ENCODE measurements at places on chromosomes 4 and X.
A peak's percentile ranks its signal among the peaks of the same experiment; 100 is the strongest.

GRCh38 chr4:182245541-182246215, 2.5 kb downstream of the TENM3 start:
- DNase-seq = no peak

GRCh38 chr4:110514889-110515479, 39.0 kb downstream of the ENPEP start:
- DNase-seq = no peak

- DNase-seq = no peak
Measured at GRCh38 chrX:16826207-16826606, 39.9 kb downstream of the TXLNG start.

GRCh38 chr4:42942216-42942615, 49.7 kb downstream of the GRXCR1 start:
- no peak for DNase-seq

- no peak for DNase-seq
Measured at GRCh38 chr4:141812158-141812557, 175.8 kb downstream of the IL15 start.

DNA sequence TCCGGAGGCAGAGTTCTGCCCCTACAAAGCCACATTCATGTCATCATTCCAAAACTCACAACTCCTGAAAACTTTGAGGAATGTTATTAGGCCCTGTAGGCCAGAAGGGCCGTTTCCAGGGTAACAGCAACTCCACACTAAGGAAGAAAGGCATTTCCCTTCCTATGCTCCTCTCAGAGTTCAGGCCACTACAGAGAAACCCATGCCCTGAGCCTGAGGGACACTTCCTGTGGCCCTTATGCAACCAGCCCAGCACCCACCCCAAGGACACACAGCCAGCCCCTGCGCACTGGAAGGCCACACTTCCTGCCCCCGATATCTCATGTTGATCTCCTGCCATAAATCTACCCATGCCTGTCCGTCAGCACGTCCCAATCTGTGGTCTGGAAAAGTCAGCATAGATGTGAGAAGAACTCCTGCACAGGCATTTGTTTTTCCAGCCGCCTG, 289.3 kb downstream of the BCOR start:
- DNase-seq = peak; percentile 87

- DNase-seq = no peak
Measured at GRCh38 chr4:98746530-98746929, 88.1 kb upstream of the TSPAN5 start.

GRCh38 chr4:148651991-148652390, 209.8 kb upstream of the NR3C2 start:
- DNase-seq = no peak

DNA sequence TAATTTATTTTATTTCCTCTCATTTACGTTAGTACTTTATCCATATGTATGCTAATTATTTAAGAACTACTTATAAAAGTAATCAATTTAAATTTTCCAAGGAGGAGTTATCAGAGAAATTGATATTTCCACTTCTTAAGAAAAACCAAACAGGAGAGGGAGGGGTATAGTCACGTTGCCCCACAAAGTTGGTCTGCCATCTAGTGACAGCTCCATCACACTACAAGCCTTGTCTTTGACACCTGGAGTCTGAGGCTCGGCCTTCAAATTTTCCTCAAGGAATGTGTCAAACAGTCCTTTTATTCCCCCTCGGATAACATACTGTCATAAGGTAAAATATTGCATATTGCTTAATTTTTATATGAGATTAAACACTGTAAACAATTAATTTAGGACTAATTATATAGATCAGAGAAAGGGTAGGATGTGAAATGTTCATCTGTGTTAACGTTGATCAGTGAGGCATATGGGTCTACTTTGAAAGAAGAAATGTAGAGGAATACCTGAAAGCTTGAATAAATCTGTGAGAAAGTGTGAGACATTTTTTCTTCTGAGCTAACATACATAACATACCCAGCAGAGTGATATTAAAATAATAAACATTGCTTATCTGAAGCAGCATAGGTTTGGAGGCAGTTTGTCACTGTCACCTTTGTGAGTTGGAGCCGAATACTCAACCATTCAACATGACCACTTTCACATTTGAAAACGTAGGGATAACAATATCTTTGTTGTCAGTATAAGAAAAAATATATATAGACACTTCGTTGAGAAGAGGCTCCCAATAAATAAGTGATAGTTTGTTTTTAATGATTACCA, 114.4 kb downstream of the GLRA3 start:
- DNase-seq = no peak

GRCh38 chr4:113673450-113673849, 88.1 kb downstream of the CAMK2D start:
- no peak for DNase-seq

DNA sequence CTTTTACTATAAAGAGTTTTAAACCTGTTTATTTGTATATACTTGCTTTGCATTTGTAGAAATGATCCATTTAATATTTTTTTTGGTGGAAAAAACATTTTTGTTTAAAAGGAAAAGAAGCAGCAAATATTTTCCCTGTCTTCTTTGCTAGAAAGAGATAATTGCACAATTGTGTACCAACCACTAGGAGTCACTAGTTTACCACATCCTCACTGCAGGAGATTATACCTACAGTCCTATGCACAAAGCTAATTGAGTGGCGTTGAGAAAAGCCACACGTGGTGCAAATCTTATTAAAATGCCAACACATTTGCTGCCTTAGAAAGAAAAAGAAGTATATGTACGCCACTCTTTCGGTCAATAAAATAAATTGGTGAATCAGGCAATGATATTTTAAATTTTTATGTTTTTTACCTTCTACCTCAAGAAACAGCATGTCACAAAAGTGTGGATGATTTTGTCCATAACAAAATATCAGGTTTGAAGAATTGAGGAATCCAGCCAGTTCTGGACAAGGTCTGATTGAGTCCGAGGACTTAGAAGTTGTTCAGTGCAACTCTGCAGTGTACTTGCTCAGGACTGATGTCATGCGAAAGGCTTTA, 102.9 kb downstream of the GRXCR1 start:
- DNase-seq = peak; percentile 0

- peak; percentile 8 for DNase-seq
Measured at GRCh38 chr4:171846232-171846631, 33.0 kb downstream of the GALNTL6 start.

DNA sequence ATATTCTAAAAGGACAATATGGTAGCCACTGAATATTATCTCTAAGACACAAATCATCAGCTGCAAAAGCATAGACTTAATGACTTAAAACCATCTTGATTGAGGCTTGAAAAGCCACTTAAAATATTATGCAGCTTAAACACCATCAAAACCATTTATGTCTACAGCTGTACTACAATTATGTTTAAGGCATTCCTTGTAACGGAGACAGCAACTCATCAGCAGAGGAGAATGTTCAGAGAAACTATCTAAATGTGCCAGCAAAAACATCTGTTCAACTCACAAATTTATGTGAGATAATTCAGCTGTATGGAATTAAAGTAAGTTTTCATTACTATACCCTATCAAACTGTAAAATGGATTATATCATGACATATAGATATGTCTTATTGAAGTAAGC, 147.9 kb upstream of the CTSO start:
- no peak for DNase-seq

- DNase-seq = no peak
Measured at GRCh38 chr4:55488716-55489115, 58.0 kb downstream of the CLOCK start.

DNA sequence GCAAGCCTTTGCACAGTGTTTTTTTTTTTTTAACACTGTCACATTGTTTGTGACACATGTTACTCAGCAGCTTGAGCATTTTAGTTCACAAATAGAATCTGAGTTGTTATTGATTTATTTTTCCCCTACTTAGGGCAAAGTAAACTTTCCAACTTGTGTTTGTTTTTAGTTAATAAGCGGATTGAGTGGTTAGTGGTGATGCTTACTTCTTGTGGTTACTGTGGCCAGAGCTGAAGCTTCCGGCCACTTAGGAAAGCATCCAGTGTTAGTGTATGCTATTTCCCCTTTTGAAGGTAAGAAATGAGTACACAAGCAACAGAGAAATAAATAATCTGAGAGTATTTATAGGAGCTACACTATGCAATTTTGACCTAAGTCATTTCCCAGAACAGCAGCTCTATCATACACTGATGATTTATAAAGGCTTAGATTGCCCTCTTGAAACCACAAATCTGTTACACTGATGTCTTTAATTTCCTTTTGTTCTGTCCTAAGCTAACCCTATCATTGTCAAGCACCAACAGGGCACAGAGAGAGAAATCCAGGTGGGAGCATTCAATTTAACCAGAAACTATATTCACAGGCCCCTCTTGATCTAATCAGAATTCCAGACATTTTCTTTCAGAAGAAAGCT, 2464.6 kb downstream of the PCDH7 start:
- DNase-seq = no peak

DNA sequence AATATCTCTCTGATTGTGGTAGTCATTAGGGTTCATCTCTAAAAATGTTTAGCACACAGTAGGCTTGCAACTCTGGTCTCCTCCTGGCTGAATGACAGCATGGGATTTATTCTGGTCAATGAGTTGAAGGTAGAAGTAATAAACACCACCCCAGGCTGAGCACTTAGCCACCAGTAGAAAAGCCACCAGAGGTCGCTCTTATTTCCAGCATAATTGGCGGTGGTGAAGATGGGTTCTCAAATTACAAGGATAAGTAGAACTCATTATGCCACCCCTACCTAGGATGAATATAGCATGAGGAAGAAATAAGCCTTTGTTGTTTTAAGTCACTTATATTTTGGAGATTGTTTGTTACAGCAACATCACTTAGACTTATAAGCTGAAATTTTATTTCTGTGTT, 302.7 kb downstream of the GPM6A start:
- DNase-seq = no peak

DNA sequence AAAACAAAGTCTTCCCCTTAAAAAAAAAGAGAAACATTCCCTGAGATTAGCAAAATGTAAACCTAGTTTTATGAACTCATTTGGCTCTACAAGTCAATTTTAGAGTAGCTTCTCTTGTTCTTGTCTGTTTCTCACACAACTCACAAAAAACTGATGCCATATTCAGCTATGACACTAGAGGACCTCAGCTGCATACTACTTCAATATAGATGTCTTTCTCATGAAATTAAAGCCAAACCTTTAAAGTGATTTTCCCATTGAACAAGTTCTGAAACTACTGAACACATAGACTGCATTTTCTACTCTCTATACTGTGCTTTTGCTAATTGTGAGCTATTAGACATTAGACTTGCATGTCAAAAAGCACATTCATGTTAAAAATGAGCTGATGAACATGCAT, 49.8 kb downstream of the TBCK start:
- DNase-seq = peak; percentile 31

GRCh38 chr4:92969650-92970379, 666.0 kb downstream of the GRID2 start:
- DNase-seq = peak; percentile 87

- DNase-seq = no peak
Measured at GRCh38 chr4:140240237-140240636, 86.3 kb upstream of the MAML3 start.

DNA sequence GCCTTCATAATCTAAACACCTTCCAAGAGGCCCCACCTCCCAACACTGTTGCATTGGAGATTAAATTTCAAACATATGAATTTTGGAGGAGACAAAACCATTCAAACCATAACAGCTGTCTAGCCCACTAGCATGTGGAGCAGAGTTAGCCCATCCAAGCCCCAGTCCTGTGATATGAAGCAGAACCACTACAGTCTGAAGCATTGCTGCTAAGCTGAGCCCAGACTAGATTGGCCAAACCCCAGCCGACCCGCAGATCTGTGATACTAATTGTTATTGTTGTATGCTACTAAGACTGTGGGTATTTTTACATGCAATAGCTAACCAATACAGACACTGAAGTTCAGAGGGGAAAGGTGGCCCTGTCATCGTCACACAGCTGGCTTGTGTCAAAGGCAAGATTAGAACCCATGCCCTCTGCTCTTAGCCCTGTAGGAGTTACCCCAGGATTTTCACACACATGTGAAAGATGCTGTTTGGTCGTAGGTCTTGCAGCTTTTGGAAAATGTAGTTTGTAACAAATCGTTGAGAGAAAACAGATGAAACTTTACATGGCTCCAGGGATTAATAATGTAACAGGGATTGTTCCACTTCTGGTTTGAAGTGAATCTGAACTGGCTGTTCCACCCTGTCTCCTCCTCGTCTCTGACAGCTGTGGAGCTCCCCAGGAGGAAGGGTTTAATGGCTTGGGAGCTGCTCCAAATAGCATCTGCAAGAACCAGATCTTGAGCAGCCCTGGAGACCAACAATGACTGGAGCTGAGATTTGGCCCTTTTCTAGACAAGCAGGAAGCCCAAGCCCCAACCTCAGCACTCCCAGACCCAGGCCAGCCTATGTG, 517.5 kb downstream of the MID1IP1 start:
- no peak for DNase-seq

DNA sequence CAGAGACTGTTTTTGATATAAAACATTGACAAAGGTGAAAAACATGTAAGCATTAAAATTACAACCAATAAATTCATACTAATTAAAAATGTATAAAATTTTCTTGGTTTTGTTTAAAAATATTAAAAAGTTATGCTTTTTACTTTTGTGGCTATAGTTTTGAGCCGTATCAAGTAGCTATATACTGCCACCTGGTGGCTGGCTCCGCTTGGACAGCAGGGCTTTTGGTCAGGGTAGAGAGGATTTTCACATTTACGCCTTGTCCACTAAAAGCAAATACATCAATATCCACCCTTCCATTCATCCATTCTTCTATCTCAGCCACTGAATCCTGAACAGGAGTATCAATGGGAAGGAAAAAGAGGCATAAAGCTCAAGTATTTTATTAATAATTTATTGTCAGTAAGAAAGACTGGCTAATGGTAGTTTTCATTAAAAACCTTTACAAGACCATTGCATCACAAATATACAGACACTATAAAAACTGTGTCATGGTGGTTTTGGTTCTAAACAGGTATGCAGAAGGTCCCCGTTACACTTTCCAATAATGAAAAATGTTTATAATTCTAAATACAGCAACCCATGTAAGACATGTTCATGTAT, 32.1 kb upstream of the MTNR1A start:
- DNase-seq = no peak

DNA sequence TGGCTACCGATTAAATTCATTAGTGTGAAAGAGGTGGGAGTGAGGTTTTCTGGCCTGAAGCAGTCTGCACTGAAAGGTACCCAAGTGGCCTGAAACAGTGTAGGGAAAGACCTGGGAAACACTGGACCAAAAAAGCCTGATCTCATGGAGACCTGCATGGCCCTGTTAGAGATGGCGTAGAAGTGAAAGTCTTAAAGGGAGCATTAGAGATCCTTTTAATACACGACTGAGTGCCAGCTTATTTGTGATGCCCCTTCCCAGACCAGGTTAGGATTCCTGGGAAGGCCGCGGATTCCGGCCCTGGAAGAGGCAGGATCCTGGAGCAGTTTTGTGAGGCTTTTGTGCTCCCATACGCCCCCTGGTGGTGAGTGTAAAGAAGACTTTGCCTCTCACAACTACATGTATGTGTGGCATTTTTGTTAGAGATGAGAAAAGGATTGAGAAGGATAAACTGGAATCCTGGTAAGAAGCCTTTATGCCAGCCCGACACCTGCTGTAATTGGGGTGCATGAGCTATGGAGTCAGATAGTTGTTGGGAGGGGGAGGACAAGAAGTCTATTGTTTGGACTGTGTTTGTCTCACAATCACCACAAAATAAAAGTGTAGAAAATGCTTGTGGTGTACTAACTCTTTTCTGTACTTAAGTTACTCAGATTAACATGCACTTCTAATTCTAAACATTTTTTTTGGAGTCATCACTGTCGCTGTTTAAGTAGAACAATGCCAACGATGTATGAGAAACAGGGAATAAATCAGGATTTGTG, 54.0 kb downstream of the JADE1 start:
- DNase-seq = no peak

- no peak for DNase-seq
Measured at GRCh38 chrX:76987381-76987780, 459.8 kb upstream of the FGF16 start.
